ENCODE measurements at places on chromosomes 3 and 15.
A peak's percentile ranks its signal among the peaks of the same experiment; 100 is the strongest.

- DNase-seq, result no peak
Measured at GRCh38 chr3:15174953-15175352, 31.1 kb upstream of the CAPN7 start.

DNA sequence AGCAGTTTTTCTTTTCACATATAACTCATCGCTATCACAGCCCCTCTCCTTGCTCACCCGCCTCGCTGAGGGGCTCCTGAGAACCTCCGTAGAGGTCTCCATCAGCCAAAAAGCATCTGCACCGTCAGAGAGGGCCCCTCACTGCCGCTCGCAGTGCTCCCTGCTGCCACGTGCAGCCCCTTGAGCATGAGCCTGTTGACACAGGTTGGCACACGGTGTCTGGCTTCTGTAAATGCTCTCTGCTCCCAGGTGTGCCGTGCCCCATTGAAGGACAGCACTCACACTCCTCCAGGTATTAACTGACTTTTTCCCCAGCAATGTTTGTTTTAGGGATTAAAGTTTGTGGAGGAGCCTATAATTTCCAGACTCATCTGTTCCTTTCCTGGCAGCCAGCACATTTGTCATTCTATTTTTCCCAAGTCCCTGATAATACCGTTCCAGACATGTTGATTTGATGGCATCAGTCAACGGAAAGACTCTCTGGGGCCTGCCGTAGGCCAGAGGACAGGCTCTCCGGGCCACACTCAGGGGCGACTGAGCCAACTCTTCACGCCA lies 2.1 kb upstream of the FURIN start:
- no peak for DNase-seq

DNA sequence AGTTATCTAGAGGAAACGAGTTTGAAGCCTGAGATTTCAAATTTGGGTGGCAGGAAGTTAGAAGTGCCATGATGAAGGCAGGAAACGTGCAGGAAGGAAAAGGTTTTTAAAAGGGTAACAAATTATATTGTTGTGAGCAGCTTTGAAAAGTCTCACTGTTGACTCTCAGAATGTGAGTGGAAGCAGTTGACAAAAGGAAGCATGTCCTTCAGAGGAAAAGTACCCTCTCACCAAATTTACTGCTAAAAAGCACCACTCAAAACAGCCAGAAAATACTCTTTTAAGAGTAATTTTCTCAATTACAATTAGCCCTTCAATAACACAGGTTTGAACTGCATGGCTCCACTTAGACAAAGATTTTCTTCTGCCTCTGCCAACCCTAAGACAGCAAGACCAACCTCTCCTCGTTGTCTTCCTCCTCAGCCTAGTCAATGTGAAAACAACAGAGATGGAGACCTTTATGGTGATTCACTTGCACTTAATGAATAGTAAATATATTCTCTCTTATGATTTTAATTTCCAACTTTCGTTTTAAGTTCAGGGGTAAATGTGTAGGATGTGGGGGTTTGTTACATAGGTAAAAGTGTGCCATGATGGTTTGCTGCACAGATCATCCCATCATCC lies 117.1 kb upstream of the LIPC start:
- DNase-seq, result no peak

- no peak for DNase-seq
Measured at GRCh38 chr15:67715170-67715569, 110.1 kb upstream of the SKOR1 start.

- DNase-seq, result no peak
Measured at GRCh38 chr3:42051384-42052131, 39.6 kb upstream of the TRAK1 start.

DNA sequence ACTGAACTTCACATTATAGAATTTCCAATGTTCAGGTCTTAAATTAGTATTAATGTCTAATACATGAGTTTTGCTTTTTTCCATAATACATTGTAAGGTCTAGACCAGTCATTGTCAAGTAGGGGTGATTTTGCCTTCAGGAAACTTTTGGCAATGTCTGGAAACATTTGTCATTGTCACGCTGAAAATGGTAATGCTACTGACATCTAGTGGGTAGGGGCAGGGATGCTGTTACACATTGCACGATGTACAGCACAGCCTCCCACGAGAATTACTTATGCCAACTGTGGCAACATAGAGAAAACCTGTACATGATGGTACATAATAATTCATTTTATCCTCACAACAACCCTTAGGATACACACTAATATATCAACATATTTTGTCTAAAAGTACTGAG lies 384.1 kb downstream of the CADM2 start:
- DNase-seq, result peak; percentile 16

- DNase-seq, result no peak
Measured at GRCh38 chr3:124407260-124407659, 323.0 kb upstream of the UMPS start.

- peak; percentile 77 for DNase-seq
Measured at GRCh38 chr3:10008588-10009344, 17.5 kb upstream of the FANCD2 start.

GRCh38 chr3:177107461-177108239 lies 89.6 kb downstream of the TBL1XR1 start:
- DNase-seq, result no peak

GRCh38 chr3:126018995-126019394 lies 50.0 kb downstream of the ROPN1B start:
- no peak for DNase-seq

- DNase-seq, result no peak
Measured at GRCh38 chr3:88930611-88931010, 176.8 kb upstream of the EPHA3 start.

- DNase-seq, result no peak
Measured at GRCh38 chr3:114600571-114600970, 306.7 kb downstream of the TIGIT start.

- no peak for DNase-seq
Measured at GRCh38 chr3:41175365-41175764, 23.9 kb upstream of the CTNNB1 start.

DNA sequence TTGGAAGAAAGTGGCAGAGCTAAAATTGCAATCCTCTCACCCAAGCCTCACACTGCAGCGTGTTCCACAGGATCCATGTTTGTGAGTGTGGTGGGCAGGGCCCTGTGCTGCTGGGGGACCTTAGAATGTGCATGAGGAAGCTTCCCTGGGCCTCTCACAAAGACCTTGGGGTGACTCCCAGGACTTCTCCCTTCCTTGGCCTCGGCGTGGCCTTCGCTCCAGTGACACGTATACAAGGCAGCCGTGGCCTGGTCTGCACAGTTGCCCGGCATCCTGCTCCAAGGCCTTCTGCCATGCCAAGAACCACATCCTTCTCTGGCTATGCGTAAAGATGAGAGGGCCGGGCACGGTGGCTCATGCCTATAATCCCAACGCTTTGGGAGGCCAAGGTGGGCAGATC lies 196.4 kb downstream of the UACA start:
- DNase-seq, result no peak

GRCh38 chr15:58015565-58015964 lies 49.9 kb downstream of the ALDH1A2 start:
- DNase-seq, result no peak

DNA sequence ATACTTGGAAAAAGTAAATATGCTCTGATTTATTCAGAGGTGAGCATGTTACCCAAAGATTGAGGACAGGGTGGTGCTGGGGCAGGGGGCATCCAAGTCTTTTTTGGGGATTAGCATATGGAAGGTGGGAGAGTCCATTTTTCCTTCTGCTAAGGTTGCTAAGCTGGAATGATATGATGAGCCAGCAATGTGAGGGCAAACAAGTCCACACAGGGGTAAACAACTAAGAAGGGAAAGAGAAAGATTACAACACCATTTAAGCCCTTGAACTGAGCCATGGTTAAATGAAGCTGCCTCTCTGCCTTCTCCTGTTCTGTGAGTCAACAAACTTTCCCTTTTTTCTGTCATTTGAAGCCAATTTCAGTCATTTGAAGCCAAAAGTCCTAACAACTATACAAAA lies 89.0 kb downstream of the RPL22L1 start:
- DNase-seq, result peak; percentile 13

DNA sequence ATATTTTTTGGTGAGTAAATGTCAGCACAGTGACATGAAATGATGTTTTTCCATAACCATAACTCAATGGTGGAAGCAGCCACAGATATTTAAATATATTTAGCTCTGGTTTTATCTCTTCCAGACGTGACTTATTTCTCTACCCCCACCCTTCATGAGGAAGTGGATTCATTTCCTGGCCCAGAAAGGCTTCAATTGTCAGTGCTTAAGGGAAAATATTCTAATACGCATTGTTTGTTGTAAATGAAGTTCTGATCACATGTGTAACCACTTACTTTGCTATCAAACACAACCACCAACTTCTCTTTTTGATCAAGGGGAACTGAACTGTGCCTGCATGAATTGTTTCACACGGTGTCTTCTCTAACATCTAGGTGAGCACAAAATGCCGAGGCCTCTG lies 14.0 kb downstream of the CLDN16 start:
- DNase-seq, result no peak

GRCh38 chr15:44315773-44316465 lies 27.4 kb downstream of the GOLM2 start:
- no peak for DNase-seq

DNA sequence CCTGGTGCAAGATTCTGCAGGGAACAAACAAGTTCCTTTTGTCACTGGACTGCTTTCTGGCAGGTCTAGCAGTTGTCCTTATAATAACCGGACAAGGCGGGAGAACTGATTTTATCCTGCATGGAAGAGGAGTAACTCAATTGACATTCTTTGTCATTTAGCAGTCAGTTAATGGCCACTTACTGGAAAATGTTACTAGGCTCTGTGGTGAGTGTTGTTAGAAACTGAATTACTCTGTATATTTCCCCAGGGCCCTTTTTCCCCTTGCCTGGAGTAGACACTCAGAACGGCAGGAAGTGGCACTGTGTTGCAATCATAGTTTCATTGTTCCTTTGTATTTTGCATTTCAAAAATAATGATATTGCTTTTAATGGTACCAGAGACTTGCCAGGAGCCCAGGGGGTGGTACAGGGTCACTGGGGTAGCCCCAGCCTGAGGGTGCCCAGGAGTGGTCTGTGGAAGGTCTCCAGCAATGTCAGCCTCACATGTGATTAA lies 318.6 kb upstream of the LRRFIP2 start:
- DNase-seq, result peak; percentile 40

DNA sequence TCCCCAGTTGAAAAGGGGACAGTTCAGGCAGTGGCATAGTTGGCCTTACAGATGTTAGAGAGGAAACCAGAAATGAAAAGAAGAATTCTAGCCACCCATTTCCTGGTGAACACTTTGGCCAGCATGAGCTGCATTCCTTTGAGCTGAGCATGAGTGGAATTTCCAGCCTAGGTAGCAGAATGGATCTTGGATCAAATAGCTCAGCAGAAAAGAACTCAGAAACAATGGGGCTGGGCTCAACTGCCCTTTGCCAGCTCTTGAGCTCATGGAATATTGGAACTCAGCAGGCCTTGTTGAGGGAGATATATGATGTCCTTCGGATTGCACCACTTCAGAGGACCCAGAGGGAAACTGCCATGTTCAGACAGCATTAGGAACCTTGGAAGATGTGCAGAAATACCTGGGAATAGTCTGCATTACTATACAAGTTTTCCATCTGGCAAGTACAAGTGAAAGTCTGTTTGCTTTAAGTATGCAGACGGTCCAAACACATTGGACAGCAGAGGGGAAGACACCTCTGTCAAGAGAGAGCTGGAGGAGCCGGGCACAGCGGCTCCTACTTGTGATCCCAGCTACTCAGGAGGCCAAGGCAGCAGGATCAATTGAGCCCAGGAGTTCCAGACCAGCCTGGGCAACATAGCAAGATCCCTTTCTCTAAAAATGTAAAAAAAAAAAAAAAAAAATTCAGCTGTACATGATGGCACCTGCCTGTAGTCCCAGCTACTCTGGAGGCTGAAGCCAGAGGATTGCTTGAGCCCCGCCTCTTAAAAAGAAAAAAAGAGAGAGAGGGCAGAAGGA lies 3.1 kb upstream of the CDV3 start:
- DNase-seq, result peak; percentile 53

GRCh38 chr15:49134683-49135341 lies 20.6 kb downstream of the COPS2 start:
- DNase-seq, result no peak

- DNase-seq, result no peak
Measured at GRCh38 chr3:107806536-107806935, 283.8 kb downstream of the BBX start.

GRCh38 chr3:174955513-174956016 lies 96.4 kb downstream of the NAALADL2 start:
- peak; percentile 45 for DNase-seq

- DNase-seq, result no peak
Measured at GRCh38 chr15:48355377-48355776, 24.1 kb downstream of the DUT start.

DNA sequence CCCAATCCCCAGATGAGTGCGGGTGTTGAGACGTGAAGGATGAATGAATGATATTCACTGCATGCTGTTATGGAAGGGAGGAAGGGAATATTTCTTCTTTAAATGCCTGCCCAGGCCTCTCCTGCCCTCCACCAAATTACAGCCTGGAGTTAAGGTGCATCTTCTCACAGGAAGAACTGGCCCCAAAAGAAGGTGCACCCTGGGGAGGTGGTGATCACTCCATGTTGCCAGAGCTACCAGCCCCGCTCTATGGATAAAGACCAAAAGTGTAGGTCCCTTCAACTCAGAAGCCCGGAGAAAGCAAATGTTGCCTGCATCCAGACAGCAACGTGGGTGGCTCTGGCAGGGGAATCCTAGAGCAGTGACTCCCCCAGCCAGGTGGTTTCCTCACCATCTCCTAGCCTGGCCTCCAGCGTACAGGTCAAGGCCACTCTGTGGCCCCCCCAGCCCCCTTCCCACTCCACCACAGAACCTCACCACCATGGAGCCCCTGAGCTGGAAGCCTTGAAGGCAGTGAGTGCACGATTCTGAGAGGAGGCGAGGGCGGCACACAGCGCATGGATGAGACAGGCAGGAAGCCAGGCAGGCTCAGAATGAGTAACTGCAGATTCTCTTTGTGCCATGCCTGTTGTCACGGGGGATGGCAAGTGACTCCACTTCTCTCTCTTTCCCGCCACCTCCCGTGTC lies 3.5 kb upstream of the VIPR1 start:
- no peak for DNase-seq

GRCh38 chr15:77168616-77169015 lies 97.7 kb upstream of the TSPAN3 start:
- no peak for DNase-seq

All from MCF 10A (cell line).